ENCODE measurements at places on chromosomes 7 and 10.

GRCh38 chr10:63707254-63707910, 186.2 kb downstream of the REEP3 start:
- DNase-seq, result no peak

- no peak for DNase-seq
These were observed 168.4 kb upstream of the IMMP2L start for GRCh38 chr7:111730476-111731300.

DNA sequence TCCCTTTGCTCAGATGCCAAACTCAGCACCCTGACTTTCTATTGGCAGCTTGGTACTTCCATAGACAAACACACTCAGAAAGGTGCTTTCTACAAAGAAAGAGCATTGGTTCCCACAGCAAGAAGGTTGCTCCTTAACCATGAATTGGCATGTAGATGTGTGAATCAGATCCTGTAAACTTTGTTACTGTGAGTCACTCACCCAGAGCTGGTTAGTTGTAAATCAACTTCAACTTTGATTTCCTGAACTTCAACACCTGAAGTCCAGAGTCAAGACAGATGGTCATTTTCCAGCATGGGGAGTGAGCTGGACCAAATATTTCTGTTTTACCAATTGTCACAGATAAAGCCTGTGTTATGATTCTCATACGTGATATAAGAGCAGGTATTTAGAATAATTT, 797.2 kb downstream of the TNS3 start:
- DNase-seq, result no peak

GRCh38 chr10:133473270-133473669, 19.5 kb downstream of the SCART1 start:
- no peak for DNase-seq

DNA sequence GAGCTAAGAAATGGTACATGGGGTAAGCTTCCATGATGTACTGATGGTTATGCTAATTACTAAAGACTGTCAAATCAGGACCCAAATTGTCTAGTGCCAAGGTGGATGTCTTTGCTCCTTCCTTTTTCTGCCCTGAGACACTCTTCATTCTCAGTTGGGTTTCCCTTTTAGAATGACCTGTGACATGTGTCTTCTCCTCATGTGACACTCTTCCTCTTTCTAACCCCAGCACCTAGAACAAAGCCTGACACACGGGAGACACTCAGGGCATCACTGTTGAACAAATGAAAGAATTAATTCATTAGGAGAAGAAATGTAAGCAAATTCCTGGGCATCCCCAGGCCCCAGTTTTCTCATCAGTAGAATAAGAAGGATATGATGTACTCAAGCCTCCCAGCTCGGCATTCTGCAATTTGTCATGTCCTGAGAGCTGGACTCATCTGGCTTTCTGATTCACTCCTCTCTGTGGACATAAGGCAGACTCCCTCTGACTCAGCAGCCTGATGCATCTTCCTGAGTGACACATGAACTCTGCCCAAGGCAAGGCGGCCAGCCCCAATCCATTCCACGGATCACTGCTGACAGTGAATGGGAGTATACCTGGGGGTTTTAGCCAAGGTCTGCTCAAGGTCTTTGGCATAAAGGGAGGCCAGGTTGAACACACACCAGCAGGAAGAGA, 473.8 kb downstream of the KCNMA1 start:
- no peak for DNase-seq

GRCh38 chr7:36208426-36208825, 55.4 kb downstream of the EEPD1 start:
- DNase-seq, result no peak

Measured in stimulated activated CD8-positive, alpha-beta memory T cell treated with anti-CD3 and anti-CD28 coated beads, Interleukin-7, amount 100 ng/mL, for 1 hour (primary cell).